Activated CD4-positive, alpha-beta memory T cell treated with anti-CD3 and anti-CD28 coated beads for 36 hours (primary cell): ENCODE measurements at places on chromosomes 6 and 20. TPM values are rescaled to one million over a fixed set of nuclear protein-coding genes. Genes with fewer than 3 reads are reported as not detected.

The NMBR gene
- not detected for total RNA-seq

The DST gene
- total RNA-seq: 6.2 TPM

DNA sequence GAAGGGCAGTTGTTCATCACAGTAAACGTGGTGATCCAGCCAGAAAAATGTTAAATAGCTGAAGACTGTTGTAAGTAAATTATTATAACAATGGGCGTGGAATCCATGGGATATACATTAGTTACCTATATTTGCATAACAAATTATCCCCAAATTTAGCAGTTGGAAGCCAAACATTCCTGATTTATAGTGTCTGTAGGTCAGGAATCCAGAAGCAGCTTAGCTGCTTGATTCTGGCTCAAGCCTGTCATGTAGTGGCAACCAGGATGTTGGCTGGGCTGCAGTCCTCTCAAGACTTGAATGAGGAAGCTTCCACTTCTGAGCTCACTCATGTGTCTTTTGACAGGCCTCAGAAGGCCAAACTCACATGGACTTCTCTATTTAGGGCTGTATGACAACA is 6.9 kb upstream of the ADGRB3 start:
- peaks cover 7% of the 10 kb centered on the region for H3K27me3 ChIP-seq
- no peaks in the 10 kb centered on the region for H3K4me1 ChIP-seq
- no peak overlapping the region for H3K4me3 ChIP-seq
- no peak for DNase-seq
- H3K27ac ChIP-seq: no peak overlapping the region

DNA sequence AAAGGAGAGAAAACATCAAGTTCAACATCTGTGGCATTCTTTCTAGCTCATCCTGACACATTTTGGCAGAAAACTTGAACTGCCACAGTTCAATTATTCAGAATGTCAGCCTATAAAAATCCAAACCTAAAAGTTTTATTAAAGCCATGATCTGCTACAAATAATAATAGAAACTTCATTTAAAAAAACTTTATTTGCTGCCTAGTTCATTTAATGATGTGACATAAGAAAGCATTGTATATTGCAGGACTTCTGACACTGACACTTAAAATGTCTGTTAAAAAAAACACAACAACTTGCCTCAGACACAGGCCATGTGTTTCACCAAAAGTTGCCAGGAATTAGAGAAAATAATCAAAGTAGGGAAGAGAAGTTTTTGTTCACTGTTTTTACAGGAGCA is 88.3 kb upstream of the HTR1E start:
- no peaks in the 10 kb centered on the region for H3K27me3 ChIP-seq
- no peaks in the 10 kb centered on the region for H3K36me3 ChIP-seq
- H3K4me3 ChIP-seq: no peak overlapping the region
- DNase-seq: no peak
- H3K4me1 ChIP-seq: no peaks in the 10 kb centered on the region

DNA sequence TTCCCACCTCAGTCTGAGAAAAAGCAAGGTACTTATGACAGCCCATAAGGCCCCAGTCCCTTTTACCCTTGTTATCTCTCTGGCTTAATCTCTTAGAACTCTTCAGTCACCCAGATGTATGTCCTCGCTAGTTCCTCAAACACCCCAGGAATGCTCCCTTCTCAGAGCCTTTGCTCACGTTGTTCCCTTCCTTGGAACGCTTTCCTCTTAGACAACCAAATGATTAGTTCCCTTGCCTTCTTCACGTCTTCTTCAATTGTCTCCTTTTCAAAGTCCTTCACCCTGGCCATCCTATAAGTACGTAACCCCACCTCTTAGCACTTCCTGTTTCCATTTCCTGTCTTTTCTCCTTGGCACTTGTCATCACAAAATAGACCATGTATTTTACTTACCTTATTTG is 1.1 kb upstream of the APOBEC2 start:
- no peak overlapping the region for H3K4me3 ChIP-seq
- peaks cover 13% of the 10 kb centered on the region for H3K4me1 ChIP-seq
- no peaks in the 10 kb centered on the region for H3K27me3 ChIP-seq
- peaks cover 14% of the 10 kb centered on the region for H3K36me3 ChIP-seq
- DNase-seq: no peak

- no peak overlapping the region for H3K27ac ChIP-seq
- H3K4me3 ChIP-seq: no peak overlapping the region
- DNase-seq: no peak
- H3K36me3 ChIP-seq: no peaks in the 10 kb centered on the region
- no peaks in the 10 kb centered on the region for H3K27me3 ChIP-seq
Measured at GRCh38 chr20:6708010-6708409, 59.5 kb upstream of the BMP2 start.

- H3K36me3 ChIP-seq: no peaks in the 10 kb centered on the region
- no peak overlapping the region for H3K4me3 ChIP-seq
- peaks cover 4% of the 10 kb centered on the region for H3K4me1 ChIP-seq
- peaks cover 12% of the 10 kb centered on the region for H3K27me3 ChIP-seq
- DNase-seq: no peak
Measured at GRCh38 chr20:60694763-60695162, 557.3 kb upstream of the CDH4 start.

DNA sequence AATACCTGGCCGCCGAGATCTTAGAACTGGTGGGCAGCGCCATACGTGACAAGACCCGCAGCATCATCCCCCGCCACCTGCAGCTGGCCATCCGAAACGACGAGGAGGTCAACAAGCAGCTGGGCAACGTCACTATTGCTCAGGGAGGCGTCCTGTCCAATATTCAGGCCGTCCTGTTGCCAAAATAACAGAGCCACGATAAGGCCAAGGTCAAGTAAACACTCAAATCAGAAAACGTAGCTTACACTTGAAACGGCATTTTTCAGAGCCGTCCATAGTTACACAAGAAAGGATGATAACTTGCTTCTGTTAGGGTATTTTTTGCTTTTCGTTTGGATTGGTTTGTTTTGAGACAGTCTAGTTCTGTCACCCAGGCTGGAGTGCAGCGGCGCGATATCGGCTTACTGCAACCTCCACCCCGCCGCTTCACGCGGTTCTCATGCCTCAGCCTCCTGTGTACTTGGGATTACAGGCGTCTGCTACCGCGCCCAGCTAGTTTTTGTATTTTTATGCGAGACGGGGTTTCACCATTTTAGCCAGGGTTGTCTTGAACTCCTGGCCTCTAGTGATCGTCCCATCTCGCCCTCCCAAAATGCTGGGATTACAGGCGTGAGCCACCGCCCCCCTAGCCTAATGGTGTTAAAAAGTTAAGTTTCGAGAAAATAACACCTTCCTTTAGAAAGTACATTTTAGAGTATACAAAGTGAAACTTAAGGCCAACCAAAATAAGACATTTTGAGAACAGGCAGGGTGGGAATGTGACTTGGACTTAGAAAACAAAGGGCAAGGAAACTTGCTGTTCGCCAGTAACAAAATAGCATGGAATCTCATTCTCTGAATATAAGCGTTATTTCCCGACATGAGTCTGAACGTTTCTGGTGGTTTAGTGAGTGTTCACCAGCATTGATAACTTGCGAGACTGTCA is 42.8 kb upstream of the HFE start:
- peak overlapping the region; percentile 97 for H3K27ac ChIP-seq
- peaks cover 17% of the 10 kb centered on the region for H3K4me1 ChIP-seq
- peaks cover 11% of the 10 kb centered on the region for H3K36me3 ChIP-seq
- peak overlapping the region; percentile 81 for H3K4me3 ChIP-seq

- peaks cover 9% of the 10 kb centered on the region for H3K4me1 ChIP-seq
- H3K36me3 ChIP-seq: peaks cover 36% of the 10 kb centered on the region
- H3K4me3 ChIP-seq: no peak overlapping the region
- DNase-seq: no peak
Measured at GRCh38 chr6:154830771-154831170, 97.6 kb downstream of the SCAF8 start.

DNA sequence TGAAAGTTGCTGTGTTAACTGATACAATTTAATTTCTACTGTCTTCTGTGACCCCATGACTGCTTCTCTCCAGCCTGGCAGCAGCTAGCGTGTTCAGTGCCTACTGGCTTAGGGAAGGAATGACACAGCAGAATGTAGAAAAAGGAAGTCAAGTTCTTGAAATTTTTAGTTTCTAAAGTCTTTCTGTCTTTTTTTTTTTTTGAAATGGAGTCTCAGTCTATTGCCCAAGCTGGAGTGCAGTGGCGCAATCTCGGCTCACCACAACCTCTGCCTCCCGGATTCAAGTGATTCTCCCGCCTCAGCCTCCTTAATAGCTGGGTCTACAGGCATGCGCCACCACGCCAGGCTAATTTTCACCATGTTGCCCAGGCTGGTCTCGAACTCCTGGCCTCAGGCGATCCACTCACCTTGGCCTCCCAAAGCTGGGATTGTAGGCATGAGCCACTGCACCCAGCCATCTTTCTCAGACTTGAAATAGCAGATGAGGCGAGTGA is 39.3 kb downstream of the PCNA start:
- no peak overlapping the region for H3K4me3 ChIP-seq
- no peaks in the 10 kb centered on the region for H3K27me3 ChIP-seq
- DNase-seq: peak; percentile 64
- H3K27ac ChIP-seq: peak overlapping the region; percentile 71

DNA sequence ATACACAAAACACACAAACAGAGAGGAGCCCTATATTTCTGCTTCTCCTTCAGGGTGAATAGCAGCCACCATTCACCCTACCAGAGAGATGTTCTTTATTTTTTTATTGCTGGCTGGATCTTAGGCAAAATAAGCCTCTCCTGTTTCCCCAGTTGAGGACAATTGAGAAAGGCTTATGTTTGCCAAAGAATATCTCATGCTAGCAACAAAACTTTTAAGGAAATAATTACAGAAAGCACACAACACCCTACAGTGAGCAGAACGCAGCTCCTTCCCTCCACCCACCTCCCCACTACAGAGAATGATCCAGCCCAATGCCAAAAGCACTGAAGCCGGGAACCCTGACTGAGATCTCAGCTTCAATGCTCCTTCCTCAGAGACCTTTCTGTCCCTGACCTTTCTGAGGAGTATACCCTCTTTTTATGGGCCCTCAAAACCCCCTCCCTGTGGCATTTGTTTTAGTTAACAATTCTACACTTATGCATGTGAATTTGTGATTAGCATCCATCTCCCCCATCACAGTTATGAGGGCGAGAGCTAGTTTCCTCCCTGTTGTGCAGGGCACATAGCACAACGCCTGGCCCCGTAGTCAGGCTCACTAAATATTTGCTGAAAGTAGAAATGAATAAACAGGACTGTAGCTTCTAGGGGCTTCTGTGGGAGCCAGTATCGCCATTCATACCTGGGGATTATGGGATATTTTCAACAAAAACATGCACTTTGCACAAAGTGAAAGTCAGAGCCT is 491.6 kb upstream of the CDH4 start:
- H3K27me3 ChIP-seq: no peaks in the 10 kb centered on the region
- no peak overlapping the region for H3K27ac ChIP-seq
- H3K4me3 ChIP-seq: no peak overlapping the region
- H3K36me3 ChIP-seq: no peaks in the 10 kb centered on the region
- H3K4me1 ChIP-seq: no peaks in the 10 kb centered on the region
